K562 (cell line): ENCODE measurements at places on chromosomes 4 and X. TPM values are rescaled to one million over a fixed set of nuclear protein-coding genes. Genes with fewer than 3 reads are reported as not detected.
A peak's percentile ranks its signal among the peaks of the same experiment; 100 is the strongest.

GRCh38 chr4:152014280-152014679 is 253.5 kb upstream of the GATB start:
- no peak overlapping the region for H3K4me3 ChIP-seq
- no peaks in the 10 kb centered on the region for H3K4me1 ChIP-seq
- H3K36me3 ChIP-seq = no peaks in the 10 kb centered on the region
- DNase-seq = no peak
- H3K27ac ChIP-seq = no peak overlapping the region
- peaks cover 14% of the 10 kb centered on the region for H3K27me3 ChIP-seq

DNA sequence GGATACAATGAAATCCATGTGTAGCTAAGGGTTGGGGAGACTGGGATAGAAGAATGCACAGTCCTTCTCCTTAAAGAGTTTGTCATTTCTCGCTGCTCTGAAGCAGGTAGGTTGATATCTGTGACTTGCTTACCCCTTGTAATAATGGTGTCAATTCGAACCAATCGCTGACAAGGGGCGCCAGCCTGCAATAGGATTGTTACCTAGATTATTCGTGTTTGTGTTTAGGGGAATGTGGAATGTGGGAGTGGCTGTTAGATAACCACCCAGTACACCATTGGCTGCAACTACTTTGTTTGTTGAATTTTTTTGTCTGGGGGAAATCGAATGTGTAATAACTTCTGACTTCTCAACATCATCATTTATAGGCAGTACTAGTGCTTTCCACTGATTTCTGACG is 141.6 kb downstream of the LARP7 start:
- H3K27me3 ChIP-seq = no peaks in the 10 kb centered on the region; the same call in 1 of the 2 replicates
- H3K27ac ChIP-seq = no peak overlapping the region
- no peak overlapping the region for H3K4me3 ChIP-seq
- no peaks in the 10 kb centered on the region for H3K36me3 ChIP-seq

The PNCK gene
- total RNA-seq = 1.9 and 2.2 TPM in 2 replicates

DNA sequence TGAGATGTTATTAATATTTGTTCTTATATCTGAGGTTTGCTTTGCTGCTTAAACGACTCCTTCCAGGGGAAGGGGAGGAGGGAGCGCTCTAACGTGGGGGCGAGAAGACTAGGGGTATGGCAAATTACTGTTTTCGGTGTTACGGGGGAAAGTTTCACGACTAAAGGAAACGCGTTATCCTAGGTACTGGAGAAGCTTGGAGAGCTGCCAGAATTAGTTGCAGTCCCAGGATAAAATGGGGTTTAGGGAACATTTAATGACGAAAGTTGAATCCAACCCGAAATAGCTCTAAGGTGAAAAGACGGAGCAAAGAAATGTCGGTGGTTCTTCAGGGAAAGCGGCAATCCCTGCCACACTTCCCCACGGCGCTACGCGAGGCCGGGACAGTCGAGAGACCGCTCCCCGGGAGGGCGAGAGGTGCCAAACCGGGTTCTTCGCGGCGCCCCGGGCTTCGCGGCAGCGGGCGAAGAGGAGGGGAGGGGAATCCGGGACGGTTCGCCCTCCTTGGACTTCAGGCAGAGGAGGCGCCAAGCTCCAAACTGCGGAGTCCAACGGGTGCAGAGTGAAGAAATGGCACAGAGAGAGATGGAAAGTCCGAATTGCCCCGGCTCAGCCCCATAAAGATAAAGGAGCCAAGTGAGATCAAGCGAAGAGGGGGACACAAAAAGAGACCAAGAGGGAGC is 724 bp downstream of the THOC2 start:
- peaks cover 15% of the 10 kb centered on the region; the same call in 1 of the 3 replicates for H3K36me3 ChIP-seq
- peak overlapping the region; percentile 97 for H3K27ac ChIP-seq
- no peaks in the 10 kb centered on the region for H3K27me3 ChIP-seq
- peak overlapping the region; percentile 91 for H3K4me3 ChIP-seq
- H3K4me1 ChIP-seq = peaks cover 5% of the 10 kb centered on the region; the same call in 2 of the 3 replicates

- no peaks in the 10 kb centered on the region for H3K36me3 ChIP-seq
- no peak overlapping the region for H3K27ac ChIP-seq
- H3K4me3 ChIP-seq = no peak overlapping the region
- no peaks in the 10 kb centered on the region for H3K4me1 ChIP-seq
- DNase-seq = no peak
These were observed 368.4 kb downstream of the PRDM5 start for GRCh38 chr4:120554086-120554485.

The DDX53 gene
- 1.5 TPM in 2 replicates for total RNA-seq

The USP17L26 gene
- not detected in 2 replicates for total RNA-seq

- DNase-seq = peak; percentile 41
- no peaks in the 10 kb centered on the region for H3K27me3 ChIP-seq
- H3K4me3 ChIP-seq = no peak overlapping the region
- H3K27ac ChIP-seq = no peak overlapping the region
- H3K36me3 ChIP-seq = no peaks in the 10 kb centered on the region
These were observed 4.1 kb upstream of the INTS6L start for GRCh38 chrX:135516376-135516775.

DNA sequence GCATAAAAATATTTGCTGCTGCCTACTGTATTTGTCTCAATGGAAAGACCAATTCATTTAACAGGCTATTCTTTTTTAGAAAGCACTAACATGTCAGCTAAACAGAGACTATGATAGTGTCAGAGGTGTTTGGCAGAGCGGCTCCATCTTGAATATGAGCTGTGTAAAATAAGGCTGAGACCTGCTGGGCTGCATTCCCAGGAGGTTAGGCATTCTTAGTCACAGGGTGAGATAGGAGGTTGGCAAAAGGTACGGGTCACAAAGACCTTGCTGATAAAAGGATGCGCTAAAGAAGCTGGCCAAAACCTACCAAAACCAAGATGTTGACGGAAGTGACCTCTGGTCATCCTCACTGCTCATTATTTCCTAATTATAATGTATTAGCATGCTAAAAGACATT is 41.8 kb downstream of the NPY5R start:
- H3K36me3 ChIP-seq = no peaks in the 10 kb centered on the region
- no peak for DNase-seq
- H3K27me3 ChIP-seq = no peaks in the 10 kb centered on the region
- no peak overlapping the region for H3K27ac ChIP-seq

DNA sequence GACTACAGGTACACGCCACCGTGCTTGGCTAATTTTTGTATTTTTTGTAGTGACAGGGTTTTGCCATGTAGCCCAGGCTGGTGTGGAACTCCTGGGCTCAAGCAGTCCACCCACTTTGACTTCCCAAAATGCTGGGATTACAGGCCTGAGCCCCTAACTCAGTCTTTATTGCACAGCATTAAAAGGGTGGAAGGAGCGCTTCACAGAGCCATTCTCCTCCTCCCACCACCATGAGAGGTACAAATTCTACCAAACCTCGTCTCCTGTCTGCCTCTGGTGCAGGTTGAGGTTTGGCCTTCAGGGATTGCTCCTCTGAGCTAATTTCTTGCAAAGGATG is 52.3 kb downstream of the TLR10 start:
- no peaks in the 10 kb centered on the region for H3K36me3 ChIP-seq
- no peak overlapping the region for H3K4me3 ChIP-seq
- no peak overlapping the region for H3K27ac ChIP-seq
- no peaks in the 10 kb centered on the region; the same call in 1 of the 2 replicates for H3K4me1 ChIP-seq
- H3K27me3 ChIP-seq = no peaks in the 10 kb centered on the region

The TMPRSS11D gene
- not detected in 2 replicates for total RNA-seq

The HADH gene
- total RNA-seq = 39.8 and 41.6 TPM in 2 replicates

DNA sequence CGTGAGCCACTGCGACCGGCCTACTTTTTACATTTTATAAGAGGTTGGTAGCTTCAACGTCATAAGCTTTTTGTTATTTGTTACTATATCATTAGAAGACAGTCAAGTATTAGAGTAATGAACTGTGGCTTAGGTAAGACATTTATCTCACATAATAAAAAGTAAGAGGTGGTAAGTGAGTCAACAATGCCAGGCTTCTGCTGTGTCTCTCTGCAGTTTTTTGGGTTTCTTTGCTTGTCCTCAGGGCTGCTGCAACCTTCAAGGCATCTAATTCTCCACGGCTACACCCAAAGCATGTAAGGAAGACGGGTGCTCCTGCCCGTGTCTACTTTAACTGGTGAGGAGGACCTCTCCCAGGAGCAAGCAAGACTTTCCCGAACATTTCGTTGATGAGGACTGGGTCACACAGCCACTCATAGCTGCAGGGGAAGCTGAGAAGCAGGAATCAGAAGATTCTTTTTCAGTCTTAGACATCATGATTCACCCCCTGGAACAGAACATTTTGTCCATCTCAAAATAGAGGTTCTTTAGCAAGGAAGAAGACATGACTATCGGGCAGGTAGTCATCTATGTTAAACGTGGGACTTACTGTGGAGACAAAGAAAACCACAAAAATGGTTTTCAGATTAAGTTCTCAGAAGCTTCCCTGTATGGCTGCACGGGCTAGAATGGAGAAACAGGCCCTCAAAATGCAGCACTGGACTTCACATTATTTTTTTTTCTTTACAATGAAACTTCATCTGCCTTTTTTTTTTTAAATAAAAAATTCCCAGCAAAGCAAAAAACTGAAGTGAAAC is 13.0 kb upstream of the RHOH start:
- no peaks in the 10 kb centered on the region for H3K27me3 ChIP-seq
- H3K36me3 ChIP-seq = no peaks in the 10 kb centered on the region
- no peaks in the 10 kb centered on the region for H3K4me1 ChIP-seq
- no peak for DNase-seq
- H3K4me3 ChIP-seq = no peak overlapping the region

The SPANXA2 gene
- not detected in 2 replicates for total RNA-seq

GRCh38 chr4:67934628-67935027 is 28.7 kb downstream of the TMPRSS11A start:
- H3K27ac ChIP-seq = no peak overlapping the region
- no peak overlapping the region for H3K4me3 ChIP-seq
- H3K4me1 ChIP-seq = no peaks in the 10 kb centered on the region
- no peak for DNase-seq
- H3K36me3 ChIP-seq = no peaks in the 10 kb centered on the region
- H3K27me3 ChIP-seq = no peaks in the 10 kb centered on the region

DNA sequence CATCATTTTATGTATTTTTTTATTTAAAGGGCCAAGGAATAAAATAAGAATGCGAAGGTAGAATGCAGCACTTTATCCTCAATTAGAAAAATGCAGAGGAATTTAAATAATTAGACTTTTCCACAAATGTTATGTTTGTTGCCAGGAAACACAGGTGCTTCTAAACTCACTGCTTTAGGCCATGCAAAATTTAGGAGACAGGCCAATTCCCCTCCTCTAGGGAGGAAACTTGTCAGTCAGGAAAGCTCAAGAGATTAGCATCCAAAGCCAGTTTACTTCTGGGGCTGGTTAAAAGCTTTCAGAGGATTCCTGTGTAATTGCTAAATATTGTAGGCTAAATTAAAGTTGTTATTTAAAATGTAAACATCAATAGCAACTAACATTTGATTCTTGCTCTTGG is 124.5 kb downstream of the DMD start:
- H3K36me3 ChIP-seq = no peaks in the 10 kb centered on the region
- H3K27ac ChIP-seq = no peak overlapping the region
- no peak for DNase-seq
- H3K4me3 ChIP-seq = no peak overlapping the region
- no peaks in the 10 kb centered on the region for H3K27me3 ChIP-seq

- H3K27ac ChIP-seq = no peak overlapping the region
- no peaks in the 10 kb centered on the region for H3K27me3 ChIP-seq
- no peak for DNase-seq
- H3K36me3 ChIP-seq = no peaks in the 10 kb centered on the region
These were observed 225.5 kb downstream of the PDGFC start for GRCh38 chr4:156746111-156746510.

- H3K36me3 ChIP-seq = no peaks in the 10 kb centered on the region
- no peak for DNase-seq
These were observed 150.8 kb upstream of the DIPK2B start for GRCh38 chrX:45351478-45351877.

GRCh38 chr4:159117968-159118367 is 15.1 kb downstream of the RAPGEF2 start:
- H3K4me1 ChIP-seq = peaks cover 7% of the 10 kb centered on the region; the same call in 2 of the 3 replicates
- DNase-seq = no peak

The CNKSR2 gene
- total RNA-seq = not detected in 2 replicates

DNA sequence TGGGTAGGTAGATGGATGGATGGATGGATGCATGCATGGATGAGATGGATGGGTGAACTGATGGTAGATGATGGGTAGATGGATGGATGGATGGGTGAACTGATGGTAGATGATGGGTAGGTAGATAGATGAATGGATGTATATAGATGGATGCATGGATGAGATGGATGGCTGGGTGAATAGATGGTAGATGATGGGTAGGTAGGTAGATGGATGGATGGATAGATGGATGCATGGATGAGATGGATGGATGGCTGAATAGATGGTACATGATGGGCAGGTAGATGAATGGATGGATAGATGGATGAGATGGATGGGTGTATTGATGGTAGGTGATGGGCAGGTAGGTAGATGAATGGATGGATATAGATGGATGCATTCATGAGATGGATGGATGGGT is 15.1 kb upstream of the SLC25A6 start:
- H3K27me3 ChIP-seq = no peaks in the 10 kb centered on the region
- DNase-seq = no peak
- no peak overlapping the region for H3K4me3 ChIP-seq
- H3K36me3 ChIP-seq = peaks cover 39% of the 10 kb centered on the region; the same call in 2 of the 3 replicates
- H3K27ac ChIP-seq = no peak overlapping the region

- H3K4me1 ChIP-seq = peaks cover 3% of the 10 kb centered on the region; the same call in 1 of the 2 replicates
- H3K27ac ChIP-seq = no peak overlapping the region
- no peak overlapping the region for H3K4me3 ChIP-seq
- DNase-seq = no peak
- no peaks in the 10 kb centered on the region for H3K36me3 ChIP-seq
These were observed 13.2 kb downstream of the RTL8B start for GRCh38 chrX:135009057-135009610.

The HPRT1 gene
- total RNA-seq = 96.8 and 98.0 TPM in 2 replicates

GRCh38 chrX:68196939-68197791 is 236.1 kb downstream of the OPHN1 start:
- H3K27ac ChIP-seq = no peak overlapping the region
- no peak overlapping the region for H3K4me3 ChIP-seq
- no peaks in the 10 kb centered on the region for H3K4me1 ChIP-seq
- peak; percentile 49 for DNase-seq
- H3K27me3 ChIP-seq = no peaks in the 10 kb centered on the region

The NEUROG2 gene
- 0.07 TPM in 1 of 2 replicates, not detected in the other for total RNA-seq

DNA sequence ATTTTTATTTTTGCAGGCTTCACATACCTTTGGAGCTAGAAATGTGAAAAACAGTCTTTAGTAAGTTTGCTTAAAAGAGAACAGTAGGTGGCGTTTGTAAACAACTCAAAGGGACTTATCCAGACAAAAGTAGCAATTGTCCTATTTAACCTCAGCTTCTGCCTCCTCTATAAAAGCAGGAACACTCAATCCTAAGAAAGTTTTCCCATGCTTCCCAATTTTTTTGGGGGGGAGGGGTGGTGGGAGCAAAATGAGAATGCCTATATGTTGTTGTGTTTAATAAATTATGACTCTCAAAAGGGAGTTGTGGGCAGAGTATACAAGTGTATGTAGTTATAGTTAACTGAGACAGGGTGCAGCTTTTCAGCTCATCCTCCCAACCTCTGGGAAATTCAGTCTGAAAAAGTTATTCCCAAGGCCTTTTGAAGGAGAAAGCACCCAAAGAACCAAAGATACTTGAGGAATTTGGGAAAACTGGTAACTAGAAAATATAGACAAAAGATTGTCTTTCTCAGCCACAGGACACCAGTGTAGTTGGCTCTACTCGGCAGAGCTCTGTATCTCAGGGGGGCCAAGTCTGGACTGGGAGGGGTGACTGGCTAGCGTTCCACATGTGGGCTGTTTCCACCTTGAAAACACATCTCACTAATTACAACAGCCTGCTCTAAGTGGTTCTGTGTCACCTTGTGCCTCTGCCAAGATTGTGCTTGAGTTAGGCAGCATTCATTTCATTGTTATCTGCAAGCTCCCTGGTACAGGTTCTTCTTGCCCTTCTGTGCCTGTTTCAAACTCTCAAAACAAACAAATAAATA is 2.8 kb downstream of the SFRP2 start:
- no peaks in the 10 kb centered on the region for H3K36me3 ChIP-seq
- no peak for DNase-seq
- no peak overlapping the region for H3K4me3 ChIP-seq
- peaks cover 3% of the 10 kb centered on the region; the same call in 2 of the 3 replicates for H3K4me1 ChIP-seq
- no peak overlapping the region for H3K27ac ChIP-seq
- peaks cover 46% of the 10 kb centered on the region for H3K27me3 ChIP-seq
